Stimulated activated CD4-positive, alpha-beta T cell treated with anti-CD3 and anti-CD28 coated beads, Interleukin-2, amount 100 ng/mL, for 4 hours (primary cell): ENCODE measurements at places on chromosomes 5 and 9.

DNA sequence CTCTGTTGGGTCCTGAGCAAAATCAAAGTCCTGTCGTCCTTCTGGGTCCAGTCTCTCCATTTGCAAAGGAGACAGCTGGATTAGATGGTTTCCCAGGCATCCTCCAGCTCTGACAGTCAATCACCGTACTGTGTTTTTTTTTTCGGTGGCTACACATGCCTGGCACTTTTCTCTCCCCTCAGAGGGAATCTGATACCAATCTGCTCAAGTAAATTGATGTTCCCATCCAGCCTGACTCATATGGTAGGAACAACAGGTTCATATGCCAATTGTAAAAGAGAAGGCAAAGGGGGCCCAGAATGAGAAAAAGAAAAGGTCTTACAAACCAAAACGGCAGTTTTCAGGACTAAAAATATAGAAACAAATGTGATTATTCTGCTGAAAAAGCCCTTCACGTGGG is 1.2 kb downstream of the FBXO10 start:
- no peak for DNase-seq

DNA sequence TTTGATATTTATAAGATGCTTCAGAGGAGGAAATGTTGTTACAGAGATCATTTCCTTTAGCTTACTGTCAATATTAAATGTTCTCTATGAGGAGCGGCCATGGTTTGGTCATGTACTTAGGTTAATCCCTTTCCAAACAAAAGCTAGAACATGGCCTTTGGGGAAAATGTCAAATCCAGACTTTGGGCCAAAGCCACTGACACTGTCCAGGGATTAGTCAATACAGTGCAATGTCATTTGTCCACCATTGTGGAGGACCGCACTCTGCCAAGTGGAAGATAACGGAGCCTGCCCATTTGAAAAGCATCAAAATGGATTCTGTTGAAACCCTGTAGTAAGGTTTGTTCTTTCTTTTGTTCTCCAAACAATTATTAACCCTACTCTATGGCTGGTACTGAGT is 50.1 kb downstream of the FRMPD1 start:
- DNase-seq = no peak

DNA sequence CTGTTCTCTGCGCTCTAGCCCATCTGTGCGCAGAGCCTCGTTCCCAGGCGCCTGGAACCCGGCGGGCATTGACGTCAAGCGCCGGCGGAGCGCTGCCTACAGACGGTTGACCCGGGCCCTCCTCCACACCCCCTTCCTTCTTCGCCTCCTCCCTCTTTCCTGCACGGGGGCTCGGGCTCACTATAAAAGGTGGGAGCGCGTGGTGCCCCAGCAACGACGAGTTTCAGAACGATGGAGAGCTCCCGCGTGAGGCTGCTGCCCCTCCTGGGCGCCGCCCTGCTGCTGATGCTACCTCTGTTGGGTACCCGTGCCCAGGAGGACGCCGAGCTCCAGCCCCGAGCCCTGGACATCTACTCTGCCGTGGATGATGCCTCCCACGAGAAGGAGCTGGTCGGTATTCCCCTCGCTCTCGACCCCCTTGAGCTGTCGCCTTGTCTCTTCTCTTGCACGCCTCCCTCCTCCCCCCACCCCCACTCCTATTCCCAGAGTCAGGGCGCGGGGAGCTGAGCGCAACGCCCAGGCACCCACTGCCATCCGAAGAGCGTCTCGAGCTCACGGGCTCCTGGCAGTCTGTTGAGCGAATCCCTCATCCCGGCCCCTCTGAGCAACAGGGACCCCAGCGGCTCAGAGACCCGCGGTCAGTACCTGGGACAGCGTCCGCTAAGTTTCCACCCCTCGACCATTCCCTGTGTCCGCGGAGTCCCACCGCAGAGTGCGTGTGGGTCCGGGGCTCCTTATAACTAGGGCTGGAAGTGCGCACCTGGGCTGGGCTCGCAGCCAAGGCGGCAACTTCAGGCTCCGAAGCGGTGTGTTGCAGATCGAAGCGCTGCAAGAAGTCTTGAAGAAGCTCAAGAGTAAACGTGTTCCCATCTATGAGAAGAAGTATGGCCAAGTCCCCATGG is at the start of gene CARTPT:
Gene CARTPT, plus strand, starts transcription at position 213 of the 902 bp plus-strand sequence. Its CDS starts 19 bp downstream, at position 232.
- DNase-seq = no peak

DNA sequence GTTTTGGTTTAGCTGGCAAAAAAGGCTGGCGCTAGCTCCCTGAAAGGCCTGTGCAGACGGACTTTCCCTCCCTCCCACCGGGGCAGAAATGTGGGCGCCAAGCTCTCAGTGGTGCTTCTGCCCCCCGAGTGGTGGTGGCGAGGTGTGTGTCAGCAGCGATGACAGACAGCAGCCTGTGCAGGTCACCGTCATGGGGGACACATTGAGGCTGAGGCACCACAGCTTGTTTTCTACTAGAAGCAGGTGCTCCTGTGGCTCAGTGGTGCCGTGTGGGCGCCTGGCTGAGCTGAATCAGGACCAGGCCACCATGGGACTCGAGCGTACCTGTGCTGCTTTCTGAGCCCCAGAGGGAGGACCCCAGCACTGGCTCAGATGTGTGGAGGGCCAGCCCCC is 6.2 kb downstream of the WNK2 start:
- no peak for DNase-seq

GRCh38 chr9:117231012-117231411 is 183.8 kb downstream of the ASTN2 start:
- no peak for DNase-seq

DNA sequence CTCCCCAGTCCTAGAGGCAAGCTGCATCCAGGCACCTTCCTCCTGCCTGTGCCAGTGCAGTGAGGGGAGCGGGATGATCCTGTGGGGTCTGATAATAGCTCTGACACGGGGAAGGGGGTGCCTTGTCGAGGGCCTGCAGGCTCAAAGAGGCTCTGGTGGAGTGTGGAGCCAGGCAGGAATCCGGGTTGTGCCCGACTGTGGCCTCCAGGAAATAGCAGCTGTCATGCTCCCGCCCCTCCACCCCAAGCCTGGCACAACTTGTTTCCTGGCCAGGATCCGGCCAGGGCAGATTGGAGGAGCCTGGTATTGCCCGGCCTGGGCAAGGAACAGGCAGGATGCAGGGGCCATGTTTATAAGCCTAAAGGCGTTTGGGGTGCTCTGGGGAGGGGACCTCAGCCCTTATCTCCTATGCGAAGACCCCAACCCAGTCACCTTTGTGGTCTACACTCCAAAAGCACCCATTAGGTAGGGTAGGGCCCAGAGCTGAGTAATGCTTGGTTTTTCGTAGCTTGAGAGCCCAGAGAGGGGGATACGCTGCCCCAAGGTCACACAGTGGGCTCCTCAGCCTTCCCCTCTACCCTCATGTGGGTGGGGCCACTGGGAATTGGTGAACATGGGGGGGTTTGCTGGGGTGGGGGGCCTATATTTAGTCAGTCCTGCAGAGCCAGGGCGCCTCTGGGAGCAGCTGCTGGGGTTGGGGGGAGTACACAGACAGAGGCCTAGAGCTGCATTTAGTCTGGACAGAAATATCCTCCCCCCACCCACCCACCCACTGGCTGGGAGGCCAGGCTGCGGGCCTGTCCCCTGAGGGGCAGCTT is 12.2 kb downstream of the CXXC5 start:
- DNase-seq = no peak

GRCh38 chr5:161263191-161263590 is 283.3 kb downstream of the GABRB2 start:
- no peak for DNase-seq

GRCh38 chr9:71571186-71571585 is 197.1 kb downstream of the CEMIP2 start:
- DNase-seq = no peak

DNA sequence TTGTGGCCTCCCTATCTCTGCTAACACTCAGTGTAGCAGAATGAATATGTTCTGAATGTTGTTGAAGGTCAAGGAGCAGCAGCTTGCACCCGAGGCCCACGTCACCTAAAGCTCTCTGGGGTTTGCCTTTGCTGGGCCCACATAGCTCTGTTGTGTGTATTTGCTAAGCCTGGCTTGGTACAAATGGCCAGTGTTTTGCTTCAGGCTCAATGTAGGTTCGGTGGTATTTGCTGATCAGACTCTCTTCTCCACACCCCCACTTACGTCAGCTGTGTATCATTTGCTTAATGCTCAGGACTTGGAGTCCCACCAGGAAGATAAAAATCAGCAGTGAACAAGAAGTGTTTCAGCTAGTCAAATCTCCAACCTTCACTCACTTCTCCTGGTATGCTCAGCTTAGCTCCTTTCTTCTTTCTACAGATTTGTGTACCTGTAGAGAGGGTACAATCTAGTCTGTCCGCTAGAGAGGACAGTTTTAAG is 4.8 kb upstream of the RFESD start:
- no peak for DNase-seq

GRCh38 chr5:109917154-109917546 is 227.4 kb downstream of the MAN2A1 start:
- DNase-seq = no peak

DNA sequence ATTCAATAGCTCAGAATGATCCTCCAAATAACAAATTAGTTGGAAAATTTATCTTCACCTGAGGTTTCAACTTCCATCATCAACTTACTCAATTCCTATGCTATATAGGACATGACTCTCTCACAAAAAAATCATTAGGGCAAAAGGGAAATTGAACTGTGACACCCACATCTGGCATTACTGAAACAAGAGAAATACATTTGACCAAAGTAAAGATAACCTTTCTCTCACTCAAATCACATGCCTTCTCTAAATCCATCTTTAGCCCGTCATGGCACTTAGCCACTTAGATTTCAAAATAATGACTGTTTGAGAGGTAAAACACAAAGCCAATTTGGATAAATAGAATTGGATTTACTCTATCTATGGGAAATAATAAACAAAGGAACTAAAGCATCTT is 126.4 kb downstream of the ADAMTS6 start:
- DNase-seq = no peak
